GM04504 (cell line): ENCODE measurements at places on chromosomes 16 and 17.
A peak's percentile ranks its signal among the peaks of the same experiment; 100 is the strongest.

GRCh38 chr16:69555437-69555836, 10.3 kb upstream of the NFAT5 start:
- no peak for DNase-seq

DNA sequence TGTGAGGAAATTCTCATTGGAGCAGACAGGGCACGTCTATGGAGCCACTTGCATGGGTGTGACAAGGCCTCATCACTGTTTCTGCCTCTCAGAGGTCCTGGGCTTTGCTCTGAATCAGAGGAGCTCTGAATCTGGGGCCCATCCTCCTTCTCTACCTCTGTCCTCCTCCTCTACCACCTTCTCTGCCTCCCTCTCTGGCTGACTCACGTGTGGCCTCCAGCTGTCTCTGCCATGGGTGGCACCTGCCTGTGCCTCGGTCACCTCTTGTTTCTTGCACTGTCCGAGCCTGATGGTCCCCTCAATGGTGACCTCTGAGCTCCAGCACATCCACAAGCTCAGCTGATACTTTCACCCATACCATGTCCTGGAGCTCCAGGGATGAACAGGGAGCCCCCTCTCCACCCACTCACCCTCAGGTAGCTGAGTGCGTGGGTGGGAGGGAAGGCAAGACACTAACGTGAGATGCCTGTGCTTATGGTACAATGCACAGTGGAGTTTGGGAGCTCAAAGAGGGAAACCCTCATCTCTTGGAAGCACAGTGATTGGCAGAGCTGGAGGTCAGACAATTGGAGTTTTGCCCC, 116.4 kb upstream of the CRHR1 start:
- DNase-seq, result no peak

DNA sequence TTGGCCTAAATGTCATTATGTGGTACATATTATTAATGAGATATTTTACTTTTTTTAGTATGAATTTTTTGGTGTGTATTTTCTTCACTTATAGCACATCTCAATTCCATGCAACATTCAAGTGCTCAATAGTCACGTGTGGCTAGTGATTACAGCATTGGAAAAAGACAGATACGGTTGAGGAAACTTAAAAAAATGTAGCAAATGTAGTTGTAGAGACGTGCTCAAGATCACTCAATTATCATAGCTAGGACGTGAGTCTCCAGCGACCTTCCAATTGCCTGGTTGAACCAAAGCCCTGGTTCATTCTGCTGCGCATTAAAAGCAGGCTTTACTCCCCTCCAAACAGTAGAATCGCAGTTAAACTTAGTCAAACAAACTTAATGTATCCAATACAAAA, 1.2 kb upstream of the LIG3 start:
- DNase-seq, result no peak

DNA sequence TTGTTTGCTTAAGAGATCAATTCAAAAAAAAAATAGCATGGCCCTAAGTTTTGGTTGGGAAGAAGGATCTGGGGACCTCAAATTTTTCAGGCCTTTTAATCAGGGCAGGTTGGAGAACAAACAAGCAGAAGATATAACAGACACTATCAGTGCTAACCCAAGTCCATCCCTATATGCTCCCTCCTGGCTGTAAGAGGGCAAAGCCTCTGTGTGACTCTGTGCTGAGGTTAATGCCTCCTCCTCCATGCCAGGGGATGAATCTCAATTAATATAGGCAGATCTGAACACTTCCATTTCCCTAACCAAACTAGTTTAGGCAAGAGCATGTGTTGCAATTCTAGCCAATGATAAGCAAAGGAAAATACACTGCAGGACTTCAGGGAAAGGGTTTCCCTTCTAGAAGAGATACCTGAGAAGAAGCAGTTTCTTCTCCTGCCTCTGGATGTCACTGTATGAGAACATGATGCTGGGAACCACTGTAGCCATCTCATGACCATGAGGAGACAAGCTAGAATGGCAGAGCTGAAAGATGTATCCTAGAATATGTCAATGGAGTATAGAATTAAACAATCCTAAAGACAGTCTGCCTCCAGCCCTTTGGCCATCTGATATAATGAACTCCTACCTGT, 76.0 kb downstream of the CHD9NB start:
- peak; percentile 3 for DNase-seq

- peak; percentile 83 for DNase-seq
Measured at GRCh38 chr17:66494023-66494803, 191.8 kb downstream of the PRKCA start.

DNA sequence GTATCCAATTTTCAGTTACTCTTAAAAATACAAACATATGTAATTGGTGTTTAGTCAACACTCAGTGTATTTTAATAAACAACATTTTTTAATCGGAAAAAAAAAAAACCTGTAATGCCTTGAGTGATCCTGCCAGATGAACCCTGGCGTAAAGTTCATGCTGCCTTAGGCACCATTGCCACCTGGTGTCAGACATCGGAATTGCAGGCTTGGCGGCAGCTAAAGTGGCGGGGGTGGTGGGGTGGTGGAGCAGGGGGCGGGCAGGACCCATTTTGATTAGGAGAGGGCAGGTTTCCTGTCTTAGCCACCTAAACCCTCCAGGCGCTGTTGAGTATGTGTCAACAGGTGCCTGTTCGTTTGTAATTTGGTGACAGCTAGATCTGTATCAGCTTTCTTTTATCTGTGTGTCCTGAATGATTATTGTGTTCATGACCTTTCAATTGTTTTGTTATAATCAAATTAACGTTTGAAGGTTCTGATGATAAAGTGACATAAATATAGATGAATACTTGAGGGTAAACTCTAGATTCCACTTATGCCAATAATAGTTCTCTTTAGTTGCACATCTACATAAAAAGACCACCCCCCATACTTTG, 588.7 kb downstream of the CDH13 start:
- no peak for DNase-seq

DNA sequence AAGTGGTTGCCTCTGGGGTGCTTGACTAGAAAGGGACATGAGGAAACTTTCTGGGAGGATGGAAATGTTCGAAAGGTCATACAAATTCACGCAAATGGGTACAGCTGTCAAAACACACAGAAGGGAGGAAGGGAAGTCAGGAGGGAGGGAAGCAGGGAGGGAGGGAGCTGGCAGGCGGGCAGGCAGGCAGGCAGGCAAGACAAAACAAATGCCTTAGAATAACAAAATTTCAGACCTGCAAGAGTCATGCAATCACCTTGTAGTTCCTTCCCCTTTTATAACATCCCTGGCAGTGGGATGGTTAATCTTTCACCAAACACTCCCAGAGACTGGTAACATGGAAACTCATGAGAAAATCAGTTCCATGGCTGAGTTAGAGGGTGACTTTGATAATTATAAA, 189.2 kb downstream of the STX8 start:
- DNase-seq, result no peak

GRCh38 chr17:22158364-22158763, 466.0 kb downstream of the KCNJ18 start:
- no peak for DNase-seq

DNA sequence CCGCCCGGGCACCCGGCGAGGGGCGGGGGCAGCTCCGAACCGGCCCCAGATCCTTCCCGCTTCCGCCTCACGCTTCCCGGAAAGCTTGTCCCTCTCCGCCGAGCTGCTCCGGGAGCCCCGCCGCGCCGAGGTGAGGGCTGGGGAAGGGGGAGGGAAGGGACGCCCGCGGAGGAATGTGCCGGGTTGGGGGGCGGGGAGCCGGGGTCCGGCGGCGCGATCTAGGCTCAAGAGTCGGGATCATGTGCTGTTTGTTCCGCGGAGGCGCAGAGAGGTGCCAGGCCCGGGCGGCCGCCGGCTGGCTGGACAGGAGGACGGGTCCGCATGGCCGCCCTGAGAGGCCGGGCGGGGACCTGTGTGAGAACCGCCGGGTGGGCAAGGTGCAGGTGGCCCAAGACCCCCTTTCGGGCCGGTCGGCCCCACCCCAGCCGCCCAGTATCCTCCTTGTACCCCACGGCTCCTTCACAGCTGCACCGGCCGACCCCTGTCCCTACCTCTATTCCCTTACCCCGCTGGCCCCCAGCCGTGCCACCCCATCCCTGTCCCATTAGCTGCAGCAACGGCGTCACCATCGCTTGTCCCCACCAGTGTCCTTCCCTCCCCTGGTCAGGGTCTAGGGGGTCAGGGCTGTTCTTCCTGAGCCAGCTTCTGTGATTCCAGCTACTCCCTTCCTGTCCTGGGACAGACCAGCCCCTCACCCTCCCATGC, 429 bp downstream of the KIF1C start:
- no peak for DNase-seq

GRCh38 chr16:8567355-8568230, 22.7 kb downstream of the TMEM114 start:
- DNase-seq, result peak; percentile 69

- no peak for DNase-seq
Measured at GRCh38 chr16:89981414-89981813, 32.9 kb downstream of the DEF8 start.

- no peak for DNase-seq
Measured at GRCh38 chr16:89383095-89384003, 107.0 kb downstream of the ANKRD11 start.

GRCh38 chr17:752620-753219, 656 bp upstream of the GEMIN4 start:
- peak; percentile 32 for DNase-seq

DNA sequence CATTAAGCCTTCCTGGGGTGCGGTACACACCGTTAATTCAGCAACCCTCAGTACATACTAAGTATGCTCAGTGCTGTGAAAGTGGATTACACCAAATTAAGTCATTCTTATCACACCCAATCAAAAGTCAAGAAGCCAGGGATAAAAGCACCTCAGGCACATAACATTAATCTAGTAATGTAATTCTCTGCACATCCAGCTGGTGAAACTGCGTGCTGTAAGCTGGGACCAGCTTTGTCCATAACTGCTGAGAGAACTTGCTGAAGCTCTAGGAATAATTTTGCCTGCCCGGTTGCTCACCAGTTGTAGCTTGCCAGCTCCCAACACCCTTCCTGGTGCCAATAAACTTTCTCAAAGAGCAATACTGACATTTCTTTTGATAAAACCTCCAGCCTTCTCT, 44.9 kb downstream of the SLC47A1 start:
- DNase-seq, result no peak

DNA sequence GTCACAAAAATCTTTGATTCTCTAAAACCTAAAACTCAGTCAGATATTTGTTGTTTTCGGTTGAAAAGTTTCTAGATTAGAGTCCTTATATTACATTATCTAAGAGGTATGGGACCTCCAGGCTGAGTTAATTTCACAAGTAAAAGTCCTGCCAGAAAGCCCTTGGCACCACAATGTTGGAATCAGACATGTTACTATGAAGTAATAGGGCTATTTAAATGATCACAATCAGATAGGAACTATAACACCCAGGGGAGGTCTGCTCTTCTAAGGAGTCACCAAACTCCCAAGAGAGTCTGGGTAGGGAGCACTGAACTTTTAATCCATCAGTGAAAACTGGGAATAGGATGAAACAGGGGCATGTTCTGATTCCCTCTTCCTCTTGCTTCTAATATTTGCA, 54.2 kb downstream of the WIPI1 start:
- DNase-seq, result no peak

GRCh38 chr16:89001117-89002027, 24.4 kb upstream of the CBFA2T3 start:
- no peak for DNase-seq

DNA sequence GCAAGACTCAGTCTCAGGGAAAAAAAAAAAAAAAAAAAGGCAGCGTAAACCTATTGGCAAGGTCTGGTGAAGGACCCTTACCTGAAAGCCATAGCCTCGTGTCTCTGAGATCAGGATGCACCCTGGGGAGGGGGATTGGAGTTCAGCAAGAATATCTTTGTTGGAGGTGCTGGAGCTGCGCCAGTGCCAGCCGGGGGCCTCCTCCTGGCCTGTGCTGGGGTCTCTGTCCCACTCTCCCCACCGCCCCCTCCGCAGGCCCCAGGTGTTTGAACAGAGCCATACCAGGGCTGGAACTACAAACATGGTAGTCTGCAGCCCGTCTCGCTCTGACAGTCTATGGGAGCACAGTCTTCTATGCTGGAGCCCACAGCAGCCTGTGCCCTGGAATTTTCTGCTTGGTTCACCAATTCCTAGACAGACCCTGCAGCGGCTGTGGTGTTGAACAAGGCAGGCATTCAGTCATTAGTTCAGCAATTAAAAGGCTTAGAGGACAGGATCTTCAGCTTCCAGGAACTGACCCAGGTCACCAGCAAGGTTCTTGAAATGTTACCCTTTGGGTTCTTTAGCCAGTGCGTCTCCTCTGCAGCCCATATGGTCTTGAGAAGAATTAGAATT, 42.2 kb upstream of the KIFC3 start:
- no peak for DNase-seq

DNA sequence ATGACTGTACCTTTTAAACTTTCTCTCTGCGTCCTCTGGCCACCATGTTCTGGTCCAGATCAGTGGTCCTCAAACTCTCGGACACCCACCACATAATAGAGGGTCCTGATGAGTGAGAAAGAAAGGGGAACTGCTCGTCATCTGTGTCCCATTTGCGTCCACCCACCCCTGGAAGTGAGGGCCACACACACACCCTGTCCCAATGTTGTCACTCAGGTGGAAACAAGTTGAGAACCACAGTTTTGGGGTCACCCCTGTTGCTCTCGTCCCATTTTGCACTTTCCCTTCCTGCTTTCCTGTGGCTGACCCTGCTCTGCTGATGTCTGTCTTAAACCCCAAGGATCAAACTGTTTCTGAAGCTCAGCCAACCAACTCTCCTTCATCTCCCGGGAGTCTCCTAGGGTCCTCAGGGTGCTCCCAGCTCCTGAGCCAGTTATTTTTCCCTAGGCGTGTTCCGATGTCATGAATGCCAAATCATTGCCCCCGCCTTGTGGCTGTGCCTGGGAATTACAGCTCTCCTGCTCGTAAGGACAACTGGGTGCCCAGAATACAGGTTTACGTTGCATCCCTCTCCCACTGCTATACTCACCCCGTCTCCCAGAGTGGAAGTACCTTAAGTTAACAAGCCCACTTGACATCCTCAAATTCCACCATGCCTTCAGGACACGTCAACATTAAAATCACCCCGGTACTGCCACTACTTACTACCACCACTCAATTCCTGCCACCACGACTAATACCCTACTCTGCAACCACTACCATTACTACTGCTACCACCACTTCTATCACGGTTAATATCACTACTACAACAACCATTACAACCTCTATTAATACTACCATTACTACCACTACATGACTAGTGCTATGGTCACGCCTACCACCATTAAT, 26.0 kb upstream of the HNF1B start:
- no peak for DNase-seq

- DNase-seq, result no peak
Measured at GRCh38 chr17:50349243-50349600, 3.3 kb downstream of the XYLT2 start.

- no peak for DNase-seq
Measured at GRCh38 chr16:13269905-13270528, 368.6 kb downstream of the SHISA9 start.

DNA sequence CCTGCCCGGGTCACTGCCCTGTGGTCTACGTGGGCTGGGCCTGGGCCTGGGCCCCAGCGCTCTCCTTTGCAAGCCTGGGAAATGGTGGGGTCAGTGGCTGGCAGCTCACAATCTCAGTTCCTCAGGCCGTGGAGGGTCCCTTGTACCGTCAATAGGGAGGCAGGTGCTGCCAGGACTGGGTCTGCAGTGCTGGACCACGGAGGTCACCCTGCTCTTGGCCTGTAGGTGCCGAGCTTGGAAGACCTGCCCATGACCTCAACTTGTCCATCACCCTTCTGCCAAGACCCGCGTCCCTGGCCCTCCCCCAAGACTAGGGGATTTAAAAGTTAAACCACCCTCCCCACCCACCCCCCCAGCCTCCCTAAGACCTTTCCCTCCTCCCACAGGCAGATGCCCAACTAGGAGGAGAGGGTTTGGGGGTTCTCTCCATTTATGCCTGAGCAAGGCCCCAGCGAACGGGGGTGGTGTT, 2.5 kb downstream of the TBX2 start:
- DNase-seq, result no peak
